Pancreas (tissue), 10 donors: ENCODE measurements at places on chromosomes 2 and 18. TPM values are rescaled to one million over a fixed set of nuclear protein-coding genes. Genes with fewer than 3 reads are reported as not detected.

Gene GLS
- total RNA-seq: 30.4 TPM

DNA sequence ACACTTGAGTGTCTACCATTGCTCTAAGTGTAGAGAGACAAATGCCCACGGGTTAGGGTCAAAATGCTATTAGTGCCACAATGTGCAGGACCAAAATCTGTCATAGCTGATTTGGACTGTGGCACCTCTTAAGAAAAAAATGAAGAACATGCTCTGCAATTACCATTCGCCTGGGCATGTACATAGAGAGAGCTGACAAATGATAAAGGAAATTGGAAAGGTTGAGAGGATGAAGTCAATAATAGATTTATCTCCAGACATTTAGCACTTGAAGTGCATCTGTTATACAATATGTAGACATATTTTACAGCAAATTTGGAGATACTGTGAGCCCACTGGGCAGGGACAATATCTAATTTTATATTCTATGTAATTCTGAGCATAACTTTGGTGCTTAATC lies 804.4 kb downstream of the SATB2 start:
- DNase-seq: no peak

DNA sequence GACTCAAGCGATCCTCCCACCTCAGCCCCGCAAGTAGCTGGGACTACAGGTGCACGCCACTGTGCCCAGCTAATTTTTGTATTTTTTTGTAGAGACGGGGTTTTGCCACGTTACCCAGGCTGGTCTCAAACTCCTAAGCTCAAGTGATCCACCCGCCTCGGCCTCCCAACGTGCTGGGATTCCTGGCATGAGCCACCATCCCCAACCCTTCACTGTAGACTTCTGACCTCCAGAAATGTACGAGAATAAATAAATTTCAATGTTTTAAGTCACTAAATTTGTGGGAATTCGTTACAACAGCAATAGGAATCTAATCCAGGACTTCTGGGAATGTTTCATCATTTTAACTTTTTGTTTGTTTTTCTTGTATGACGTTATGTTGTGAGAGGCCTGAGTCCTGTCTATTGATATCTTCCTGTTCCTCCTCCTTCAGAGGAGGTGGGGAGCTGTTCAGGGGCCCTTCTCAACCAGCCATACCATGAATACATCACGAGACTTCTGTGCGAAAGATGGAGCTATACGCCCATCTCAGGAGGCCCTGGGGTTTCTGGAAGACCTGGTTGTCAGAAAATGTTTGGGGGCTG lies 40.0 kb downstream of the TEX44 start:
- no peak for DNase-seq

- DNase-seq: peak; percentile 15
These were observed 30.7 kb downstream of the XRCC5 start for GRCh38 chr2:216139884-216140283.

Gene GRB14
- total RNA-seq: 9.3 TPM

GRCh38 chr2:241834527-241835210 lies 24.0 kb downstream of the PDCD1 start:
- no peak for DNase-seq

DNA sequence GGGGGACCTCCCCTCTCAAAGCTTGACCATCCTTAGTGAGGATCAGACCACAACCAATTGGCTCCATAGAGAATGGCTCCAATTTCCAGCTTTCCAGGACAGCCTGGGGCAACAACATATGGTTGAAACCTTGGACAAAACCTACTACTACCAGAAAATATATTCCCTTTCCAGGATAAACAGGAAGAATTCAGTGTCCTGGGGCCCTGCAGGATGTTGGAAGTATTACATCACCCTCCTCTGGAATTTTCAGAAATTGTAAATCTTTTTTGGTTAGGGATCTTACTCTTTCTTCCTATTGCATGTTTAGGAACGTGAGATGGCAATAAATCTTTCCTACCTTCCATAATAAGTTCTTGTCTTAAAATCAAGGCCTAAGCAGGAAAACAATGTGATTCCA lies 158.9 kb upstream of the MEIS1 start:
- no peak for DNase-seq

GRCh38 chr18:24910221-24910620 lies 441.7 kb downstream of the ZNF521 start:
- DNase-seq: no peak

GRCh38 chr2:144796164-144796563 lies 276.2 kb upstream of the ZEB2 start:
- no peak for DNase-seq

Gene KLHL30
- total RNA-seq: 0.12 TPM

GRCh38 chr2:28607730-28608499 lies 112.1 kb downstream of the PLB1 start:
- peak; percentile 26 for DNase-seq

Gene LNPK
- total RNA-seq: 14.8 TPM

- DNase-seq: no peak
These were observed 152.9 kb upstream of the EPAS1 start for GRCh38 chr2:46144133-46144800.

- no peak for DNase-seq
These were observed 119.6 kb upstream of the PTPRM start for GRCh38 chr18:7447318-7448028.

GRCh38 chr2:189492451-189492850 lies 51.2 kb downstream of the WDR75 start:
- no peak for DNase-seq

Gene PSMA8
- not detected for total RNA-seq

DNA sequence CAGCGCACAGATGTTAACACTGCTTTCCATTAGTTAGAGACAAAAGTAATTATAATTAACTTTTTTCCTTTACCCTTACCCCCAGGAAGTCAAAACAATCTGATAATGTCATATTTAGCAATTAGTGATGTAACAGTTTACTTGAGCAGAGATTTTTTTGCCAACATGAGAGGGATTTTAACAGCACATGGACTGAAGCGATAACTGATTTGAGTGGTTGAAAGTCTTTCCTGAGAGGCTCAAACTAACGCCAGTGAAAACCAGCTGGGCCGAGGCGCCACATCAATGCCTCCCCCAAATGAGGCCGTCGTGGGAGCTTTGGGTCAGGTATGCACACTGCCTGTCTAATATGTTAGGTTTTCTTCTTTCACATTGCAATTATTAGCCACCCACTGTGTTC lies 469.9 kb upstream of the SMIM21 start:
- DNase-seq: no peak

- DNase-seq: no peak
These were observed 185.8 kb downstream of the VAPA start for GRCh38 chr18:10099539-10100140.

GRCh38 chr2:230512955-230513748 lies 97.2 kb downstream of the SP100 start:
- no peak for DNase-seq

Gene NTSR2
- not detected for total RNA-seq

Gene COLEC11
- 3.1 TPM for total RNA-seq

DNA sequence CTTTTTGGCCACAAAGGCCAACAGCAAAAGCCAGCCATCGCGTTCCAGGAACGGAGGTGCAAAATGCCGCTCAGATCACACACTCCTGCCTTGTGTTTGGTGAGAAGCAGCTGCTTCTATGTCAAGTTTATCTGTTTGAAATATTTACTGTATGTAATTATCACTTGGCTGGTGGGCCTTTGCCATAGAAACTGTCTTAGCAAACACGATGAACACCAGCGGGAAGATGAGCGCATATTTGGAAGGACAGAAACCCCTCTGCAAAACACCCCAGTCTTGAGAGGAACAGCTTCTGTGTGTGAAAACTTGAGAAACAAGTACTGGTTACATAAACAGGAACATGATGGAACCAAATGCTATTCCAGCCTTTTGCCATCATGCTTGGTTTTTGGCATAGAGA lies 59.7 kb downstream of the SCG2 start:
- DNase-seq: no peak

DNA sequence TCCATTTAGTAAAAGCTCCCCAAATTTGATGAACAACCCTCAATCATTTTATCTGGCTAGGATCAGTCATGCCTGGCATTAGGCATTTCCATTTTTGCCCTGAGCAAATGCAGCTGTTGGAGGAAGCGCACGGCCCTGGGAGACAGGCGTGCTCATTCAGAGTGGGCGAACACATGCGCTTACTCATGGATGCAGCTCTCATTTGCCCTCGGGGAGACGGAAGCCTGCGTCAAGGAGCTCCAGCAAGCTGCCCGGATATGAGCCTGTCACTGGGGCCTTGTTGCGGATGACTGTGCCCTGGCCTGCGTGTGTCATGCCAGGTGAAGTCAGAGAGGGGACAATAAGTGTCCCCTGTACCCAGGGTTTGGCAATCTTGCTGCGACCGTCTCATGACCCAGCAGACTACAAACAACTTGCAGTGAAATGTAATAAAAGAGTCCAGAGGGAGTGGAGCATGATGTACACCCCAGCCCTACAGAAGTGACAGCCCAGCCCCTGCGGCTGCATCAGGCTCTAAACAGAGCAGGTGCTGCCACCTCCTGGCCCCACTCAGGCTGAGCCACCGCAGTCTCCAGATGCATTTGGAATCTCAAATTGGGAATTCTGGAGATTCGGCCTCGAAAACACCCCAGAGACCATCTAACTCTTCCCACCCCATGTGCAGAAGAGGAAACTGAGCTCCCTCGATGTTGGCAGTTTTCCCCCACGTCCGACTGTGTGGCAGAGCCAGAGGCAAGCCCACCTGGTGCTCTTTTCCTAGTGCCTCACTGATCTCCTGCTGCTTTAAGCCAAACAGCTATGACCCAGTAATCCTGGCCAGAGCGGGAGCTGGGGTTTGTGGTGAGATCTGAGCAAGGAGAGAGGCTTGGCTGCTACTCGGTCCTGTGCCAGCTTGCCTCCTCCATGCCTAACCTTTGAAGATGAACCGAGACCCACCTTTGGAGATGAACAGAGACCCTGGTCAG lies 105.0 kb upstream of the ALK start:
- peak; percentile 16 for DNase-seq

GRCh38 chr2:43024515-43025011 lies 201.8 kb downstream of the ZFP36L2 start:
- DNase-seq: peak; percentile 64

- DNase-seq: no peak
These were observed at the start of gene MYL1 for GRCh38 chr2:210315015-210315788. Gene MYL1, minus strand, starts transcription at chr2:210315174. Its CDS starts 132 bp downstream, at chr2:210315042.

GRCh38 chr2:1910592-1911246 lies 166.4 kb upstream of the PXDN start:
- no peak for DNase-seq

GRCh38 chr2:170433448-170433847 lies 255.5 kb downstream of the MYO3B start:
- no peak for DNase-seq
